NCI-H748 treated with DMSO at 0.1 percent for 48 hours (cell line): ENCODE measurements at places on chromosomes 3 and 15.
A peak's percentile ranks its signal among the peaks of the same experiment; 100 is the strongest.

- no peak for DNase-seq
Observed at GRCh38 chr15:80780416-80781221, 1.4 kb downstream of the CEMIP start.

- DNase-seq: no peak
Observed at GRCh38 chr15:79004336-79004735, 59.5 kb upstream of the CTSH start.

DNA sequence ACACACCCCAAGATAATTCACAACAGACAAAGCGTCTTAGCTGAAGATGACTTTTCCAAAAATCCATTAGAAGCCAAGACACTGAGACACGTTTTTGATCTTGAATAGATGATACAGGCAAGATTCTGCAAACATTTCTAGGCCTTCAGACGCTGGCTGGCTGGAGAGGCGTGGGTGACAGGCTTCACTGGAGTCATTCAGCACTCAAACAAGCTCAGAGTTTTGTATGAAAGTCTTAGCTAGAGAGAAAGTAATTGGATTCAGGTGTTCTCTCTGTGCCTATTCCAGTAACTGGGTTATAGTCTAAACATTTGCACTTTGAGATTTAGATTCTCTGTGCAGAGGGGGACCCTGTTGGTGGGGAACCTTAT is 147.7 kb upstream of the BHLHE40 start:
- no peak for DNase-seq

GRCh38 chr3:119665954-119666559 is 5.7 kb upstream of the POPDC2 start:
- no peak for DNase-seq

GRCh38 chr3:13537909-13538296 is 11.0 kb upstream of the FBLN2 start:
- DNase-seq: no peak

DNA sequence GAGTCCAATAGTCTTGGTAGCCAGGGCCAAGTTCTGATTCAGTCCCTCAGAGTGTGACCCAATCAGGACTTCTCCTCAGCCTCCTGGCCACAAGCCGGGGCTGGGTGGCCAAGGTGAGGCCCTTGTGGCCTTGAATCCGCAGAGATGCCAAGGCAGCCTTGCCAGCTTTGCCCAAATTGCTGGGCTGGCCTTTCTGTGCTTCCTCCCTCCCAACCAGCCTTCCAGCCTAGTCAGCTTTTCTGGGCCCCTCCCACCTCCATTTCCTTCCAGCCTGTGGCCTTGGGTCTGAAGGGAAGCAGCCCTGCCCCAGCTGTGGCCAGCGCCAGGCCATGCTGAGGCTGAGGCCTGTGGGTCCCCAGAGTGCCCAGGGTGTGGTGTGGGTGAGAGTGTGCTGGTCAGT is 34.3 kb upstream of the ANKDD1A start:
- DNase-seq: no peak

DNA sequence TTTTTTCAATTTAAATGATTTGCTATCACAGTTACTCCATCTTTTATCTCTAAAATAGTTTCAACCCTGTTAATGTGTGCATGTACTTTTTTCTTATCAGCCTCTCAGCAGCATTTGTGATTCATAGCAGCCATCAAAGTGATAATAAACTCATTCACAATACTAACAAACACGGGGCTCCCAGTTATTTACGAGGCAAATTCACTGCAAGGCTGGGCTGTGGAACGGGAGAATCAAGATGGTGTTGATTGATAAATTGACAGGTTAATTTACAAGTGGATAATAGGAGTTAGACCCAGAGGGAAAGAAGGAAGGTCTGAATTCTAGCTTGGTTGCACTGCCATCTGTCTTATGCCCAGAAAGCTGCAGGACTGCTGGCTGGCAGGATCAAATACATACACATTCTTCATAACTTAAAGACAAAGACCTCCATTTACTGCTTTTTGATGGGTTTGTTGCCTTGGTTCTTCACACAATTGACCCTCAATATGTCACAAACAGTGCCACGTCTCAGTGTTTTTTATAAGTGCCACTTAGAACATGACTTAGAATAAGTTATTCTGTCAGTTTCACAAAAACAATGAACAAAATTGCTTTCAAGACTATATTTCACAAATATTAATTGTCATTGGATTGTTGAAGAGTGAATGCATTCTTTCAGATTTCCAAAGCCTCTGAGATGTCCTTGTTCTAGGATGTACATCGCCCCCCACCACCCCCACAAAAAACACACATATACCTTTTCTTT is 562.8 kb downstream of the NR2F2 start:
- peak; percentile 18 for DNase-seq

GRCh38 chr3:150409512-150410310 is 1.6 kb downstream of the TSC22D2 start:
- peak; percentile 8 for DNase-seq

DNA sequence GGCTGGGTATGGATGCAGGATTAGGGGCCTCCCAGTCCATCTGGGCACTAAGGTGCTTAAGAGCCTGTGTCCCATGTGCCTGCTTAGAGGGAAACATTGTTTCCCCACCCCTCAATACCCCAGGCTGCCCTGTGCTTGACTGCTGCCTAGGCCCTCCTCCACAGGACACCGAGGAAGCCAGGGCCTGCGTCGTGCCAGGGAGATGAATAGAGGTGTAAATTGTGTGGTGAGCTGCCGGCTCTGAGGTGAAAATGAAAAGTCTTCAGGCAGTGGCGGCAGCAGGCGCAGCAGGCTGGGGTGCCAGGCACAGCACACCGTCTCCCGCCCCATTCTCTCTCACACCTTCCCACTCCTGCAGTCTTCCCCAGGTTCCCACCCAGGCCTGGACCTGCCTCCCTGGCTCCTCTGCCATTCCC is 13.9 kb upstream of the GRM2 start:
- DNase-seq: no peak

DNA sequence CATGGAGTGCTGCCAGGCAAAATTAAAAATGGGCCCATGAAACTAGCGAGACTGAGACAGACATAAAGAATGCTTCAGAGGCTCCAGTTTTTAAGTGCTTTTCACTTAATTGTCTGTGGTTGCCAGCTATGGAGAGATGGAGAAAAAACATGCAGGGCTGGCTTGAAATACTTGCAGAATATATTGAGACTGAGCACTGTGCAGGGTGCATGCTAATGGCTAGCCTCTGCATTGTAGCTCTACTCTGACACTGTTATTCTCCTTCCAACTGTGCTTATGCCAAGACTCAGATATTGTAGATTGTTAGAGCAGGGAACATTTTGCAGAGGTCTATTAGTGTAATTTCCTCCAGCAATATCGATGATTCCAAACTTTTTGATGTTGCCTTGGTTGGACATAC is 735.0 kb downstream of the PDCD6IP start:
- no peak for DNase-seq

- DNase-seq: peak; percentile 65
Observed at GRCh38 chr3:169769287-169770181, at the start of gene ACTRT3. Gene ACTRT3, minus strand, starts transcription at chr3:169769561. Its CDS starts 41 bp downstream, at chr3:169769520.

DNA sequence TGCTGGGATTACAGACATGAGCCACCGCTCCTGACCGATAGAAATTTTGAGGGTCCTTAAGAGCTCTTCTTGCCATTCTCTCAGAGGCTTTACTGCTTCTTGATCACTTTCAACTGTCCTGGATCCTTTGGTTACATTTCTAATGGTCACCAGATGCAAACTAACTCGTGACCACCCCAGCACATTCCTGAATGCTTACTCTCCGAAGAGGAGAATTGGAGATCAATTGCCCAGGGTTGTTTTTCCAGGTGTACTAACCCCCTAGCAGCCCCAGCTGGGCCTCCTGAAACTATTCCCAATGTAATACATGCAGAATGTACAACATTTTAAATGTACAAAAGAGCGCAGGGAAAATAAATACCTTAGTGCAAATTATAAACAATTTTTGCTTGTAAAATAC is 65.1 kb upstream of the TBL1XR1 start:
- DNase-seq: no peak

DNA sequence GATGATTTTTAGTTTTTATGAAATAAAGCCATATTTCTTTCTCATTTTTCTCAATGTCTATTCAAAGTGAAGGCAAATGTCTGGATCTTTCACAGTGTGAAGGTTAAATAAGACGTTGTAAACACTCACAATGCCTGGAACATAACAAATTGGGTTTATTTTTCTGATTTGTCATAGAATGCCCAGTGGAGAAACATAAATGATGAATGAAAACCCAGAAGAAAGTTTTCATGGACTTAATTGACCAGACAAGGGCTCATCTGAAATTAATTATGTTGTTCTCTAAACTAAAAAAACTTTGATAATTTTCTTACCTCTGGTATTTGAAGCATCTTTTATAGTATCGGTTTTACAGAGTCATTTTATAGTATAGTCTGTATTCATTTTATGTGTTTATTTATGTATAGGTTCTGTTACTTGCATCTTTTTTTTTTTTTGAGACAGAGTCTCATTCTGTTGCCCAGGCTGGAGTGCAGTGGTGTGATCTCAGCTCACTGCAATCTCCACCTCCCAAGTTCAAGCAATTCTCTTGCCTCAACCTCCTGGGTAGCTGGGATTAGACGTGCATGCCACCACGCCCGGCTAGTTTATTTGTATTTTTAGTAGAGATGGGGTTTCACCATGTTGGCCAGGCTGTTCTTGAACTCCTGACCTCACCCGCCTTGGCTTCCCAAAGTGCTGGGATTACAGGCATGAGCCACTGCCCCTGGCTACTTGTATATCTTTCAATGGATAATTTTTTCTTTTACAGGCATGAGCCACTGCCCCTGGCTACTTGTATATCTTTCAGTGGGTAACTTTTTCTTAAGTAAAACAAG is 15.1 kb upstream of the BNIP2 start:
- no peak for DNase-seq

GRCh38 chr15:57732526-57733331 is 26.2 kb downstream of the POLR2M start:
- DNase-seq: no peak

DNA sequence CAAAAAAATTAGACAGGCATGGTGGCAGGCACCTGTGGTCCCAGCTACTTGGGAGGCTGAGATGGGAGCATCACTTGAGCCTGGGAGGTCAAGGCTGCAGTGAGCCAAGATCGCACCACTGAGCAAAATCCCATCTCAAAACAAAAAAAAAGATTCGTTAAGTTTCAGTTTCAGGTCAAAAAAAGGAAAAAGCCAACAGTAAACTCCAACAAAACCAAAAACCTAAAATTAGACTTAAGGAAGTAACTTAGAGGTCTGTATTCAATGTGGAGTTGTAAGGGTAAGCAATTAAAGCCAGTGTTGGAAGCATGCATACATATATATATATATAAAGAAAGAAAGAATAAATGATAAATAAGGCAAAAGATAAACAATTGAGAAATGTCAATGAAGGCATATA is 11.8 kb downstream of the KPNA1 start:
- DNase-seq: no peak

GRCh38 chr15:40859206-40859851 is 14.7 kb downstream of the RHOV start:
- peak; percentile 23 for DNase-seq

- DNase-seq: no peak
Observed at GRCh38 chr3:72912532-72912931, 24.7 kb downstream of the GXYLT2 start.

DNA sequence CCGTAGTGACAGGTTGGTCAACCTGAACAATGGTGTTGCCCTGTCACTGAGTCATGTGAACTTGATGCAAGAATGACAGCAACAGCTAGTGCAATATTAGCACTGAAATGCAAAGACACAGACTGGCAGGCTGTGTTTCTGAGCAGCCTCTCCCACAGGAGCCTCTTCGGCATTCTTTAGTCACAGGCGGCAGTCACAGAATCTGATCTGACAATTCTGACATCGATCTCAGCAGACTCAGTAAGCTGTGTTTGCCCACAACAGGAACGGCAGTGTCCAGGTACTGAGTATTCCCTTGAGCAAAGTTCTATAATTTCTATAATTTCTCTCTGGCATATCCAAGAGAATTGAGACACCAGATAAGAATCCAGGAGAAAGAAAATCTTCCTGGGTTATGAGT is 776.8 kb downstream of the GRM7 start:
- no peak for DNase-seq

GRCh38 chr3:125436921-125437320 is 61.8 kb upstream of the ZNF148 start:
- DNase-seq: no peak

DNA sequence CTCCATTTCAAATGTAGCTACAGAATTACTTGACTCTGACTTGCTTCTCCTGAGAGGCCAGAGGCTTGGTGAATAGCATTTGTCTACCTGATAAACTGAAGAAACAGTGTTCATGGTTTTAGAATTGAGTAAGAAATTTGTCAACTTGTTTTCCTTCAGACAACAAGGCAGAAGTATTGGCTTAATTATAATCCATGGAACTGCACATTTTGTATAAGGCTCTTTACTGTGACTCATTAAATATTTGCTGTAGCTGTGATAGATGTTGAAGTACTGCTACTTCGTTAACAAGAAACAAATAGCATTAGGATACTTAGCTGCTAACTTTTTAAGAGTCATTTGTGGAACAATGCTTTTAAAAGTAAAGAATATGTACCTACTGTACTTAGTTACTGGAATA is 4.6 kb downstream of the UNC13C start:
- no peak for DNase-seq

DNA sequence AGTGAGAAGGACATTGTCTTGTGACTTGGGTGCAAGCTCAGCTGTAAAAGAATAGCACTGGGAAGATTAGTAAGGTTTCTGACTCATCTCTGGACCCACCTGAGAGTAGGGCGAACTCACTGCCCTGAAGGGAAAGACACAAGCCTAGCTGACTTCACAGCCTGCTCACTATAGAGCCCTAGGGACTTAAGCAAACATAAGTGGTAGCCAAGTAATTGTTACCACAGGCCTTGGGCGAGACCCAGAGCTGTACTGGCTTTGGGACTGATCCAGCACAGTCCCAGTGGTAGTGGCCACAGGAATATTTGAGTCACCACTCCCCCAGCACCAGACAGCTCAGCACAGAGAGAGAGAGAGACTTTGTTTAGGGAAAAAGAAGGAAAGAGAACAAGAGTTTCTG is 429.9 kb downstream of the TBL1XR1 start:
- no peak for DNase-seq

- DNase-seq: no peak
Observed at GRCh38 chr15:70342141-70342540, 244.4 kb upstream of the TLE3 start.

GRCh38 chr15:75815811-75816719 is 27.2 kb upstream of the UBE2Q2 start:
- no peak for DNase-seq

DNA sequence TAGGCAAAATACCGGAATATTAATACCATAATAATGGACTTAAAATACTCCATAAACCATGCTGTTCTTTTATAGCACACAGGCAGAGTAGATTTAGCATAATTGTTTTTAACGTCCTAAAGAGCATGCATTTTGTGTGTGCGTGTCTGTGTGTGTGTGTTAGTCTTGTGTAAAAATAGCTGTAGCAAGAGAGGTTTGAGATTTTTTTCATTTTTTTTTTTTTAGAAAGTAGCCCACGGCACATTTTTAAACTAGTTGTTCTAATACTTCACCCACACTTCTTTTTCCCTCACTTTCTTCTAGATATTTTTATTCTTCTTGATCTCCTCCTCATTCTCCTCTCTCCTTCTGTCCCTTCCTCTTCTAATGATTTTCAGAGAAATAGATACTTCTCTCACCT is 7.5 kb upstream of the ST3GAL6 start:
- no peak for DNase-seq

GRCh38 chr3:77052051-77052501 is 12.2 kb downstream of the ROBO2 start:
- peak; percentile 22 for DNase-seq
